ENCODE measurements at places on chromosomes 4 and X.

- no peak for DNase-seq
Observed at GRCh38 chr4:186605261-186605865, 50.0 kb upstream of the MTNR1A start.

DNA sequence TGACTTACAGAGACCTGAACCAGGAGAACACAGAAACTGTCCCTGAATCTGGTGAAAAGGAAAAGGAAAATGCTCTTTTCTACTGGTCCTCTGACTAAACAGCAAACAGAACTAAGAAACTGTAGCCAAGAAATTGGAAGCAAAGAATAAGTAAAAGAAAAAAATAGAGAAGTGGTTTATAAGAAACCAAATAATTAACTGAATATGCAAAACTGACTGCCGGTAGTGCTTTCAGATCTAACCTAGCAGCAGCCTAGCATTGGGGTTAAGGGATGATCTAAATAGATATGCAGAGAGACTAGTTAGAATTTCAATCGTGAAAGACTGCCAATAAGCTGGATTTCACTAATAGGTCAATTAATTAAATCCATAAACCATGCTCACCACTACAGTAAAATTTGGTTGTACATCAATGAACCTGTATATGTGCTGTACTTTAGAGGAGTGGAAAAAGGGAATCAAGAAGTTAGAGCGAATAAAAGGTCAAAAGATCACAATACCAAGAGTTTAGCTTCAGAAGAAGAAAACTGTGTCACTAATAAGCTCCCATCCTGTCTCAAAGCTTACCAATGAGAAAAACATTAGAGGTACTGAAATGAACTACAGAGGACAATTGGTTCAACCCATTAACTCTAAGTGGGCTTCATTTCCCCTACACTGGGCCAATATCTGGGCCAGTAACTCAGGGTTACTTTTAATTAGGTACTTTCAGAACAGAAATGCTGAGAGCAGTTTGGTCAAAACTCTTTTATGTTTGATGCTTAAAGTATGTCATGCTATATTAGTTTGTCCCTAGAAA lies 53.6 kb downstream of the KLHL13 start:
- DNase-seq, result no peak

DNA sequence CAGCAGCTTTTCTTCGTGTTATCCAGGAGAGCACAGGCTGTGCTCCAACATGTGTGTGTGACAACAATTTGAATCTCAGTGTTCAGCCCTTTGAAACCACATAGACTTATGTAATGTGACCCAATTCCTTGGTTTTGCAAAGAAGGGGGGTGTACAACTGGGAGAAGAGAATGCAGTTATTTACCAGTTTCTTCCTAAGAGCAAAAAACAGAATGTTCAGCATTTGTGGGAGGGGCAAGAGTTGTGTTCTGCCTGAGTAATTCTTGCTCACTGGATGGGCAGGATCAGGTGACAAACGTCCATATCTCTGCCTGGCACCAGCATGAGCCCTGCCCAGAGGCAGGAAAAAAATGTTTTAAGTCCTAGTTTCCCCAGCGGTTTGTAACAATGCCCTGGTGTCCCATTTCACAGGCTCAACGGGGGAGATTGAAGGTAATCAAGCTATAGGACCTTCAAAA lies 72.0 kb downstream of the PRPS1 start:
- no peak for DNase-seq

DNA sequence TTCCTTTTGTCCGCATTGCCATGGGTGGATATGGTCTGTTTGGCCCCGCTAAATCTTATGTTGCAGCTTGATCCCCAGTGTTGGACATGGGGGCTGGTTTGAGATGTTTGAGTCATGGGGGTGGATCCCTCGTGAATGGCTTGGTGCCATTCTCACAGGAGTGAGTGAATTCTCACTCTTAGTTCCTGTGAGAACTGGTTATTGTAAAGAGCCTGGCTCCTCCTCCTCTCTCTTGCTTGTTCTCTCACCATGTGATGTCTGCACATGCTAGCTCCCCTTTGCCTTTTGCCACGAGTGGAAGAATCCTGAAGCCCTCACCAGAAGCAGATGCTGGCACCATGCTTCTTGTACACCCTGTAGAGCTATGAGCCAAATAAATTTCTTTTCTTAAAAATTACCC lies 22.6 kb upstream of the STBD1 start:
- DNase-seq, result no peak

- peak; percentile 34 for DNase-seq
Observed at GRCh38 chr4:55396308-55397125, 760 bp downstream of the TMEM165 start.

- DNase-seq, result no peak
Observed at GRCh38 chr4:185716577-185717376, 95.2 kb downstream of the SORBS2 start.

GRCh38 chr4:78704981-78705683 lies 71.0 kb upstream of the BMP2K start:
- no peak for DNase-seq

DNA sequence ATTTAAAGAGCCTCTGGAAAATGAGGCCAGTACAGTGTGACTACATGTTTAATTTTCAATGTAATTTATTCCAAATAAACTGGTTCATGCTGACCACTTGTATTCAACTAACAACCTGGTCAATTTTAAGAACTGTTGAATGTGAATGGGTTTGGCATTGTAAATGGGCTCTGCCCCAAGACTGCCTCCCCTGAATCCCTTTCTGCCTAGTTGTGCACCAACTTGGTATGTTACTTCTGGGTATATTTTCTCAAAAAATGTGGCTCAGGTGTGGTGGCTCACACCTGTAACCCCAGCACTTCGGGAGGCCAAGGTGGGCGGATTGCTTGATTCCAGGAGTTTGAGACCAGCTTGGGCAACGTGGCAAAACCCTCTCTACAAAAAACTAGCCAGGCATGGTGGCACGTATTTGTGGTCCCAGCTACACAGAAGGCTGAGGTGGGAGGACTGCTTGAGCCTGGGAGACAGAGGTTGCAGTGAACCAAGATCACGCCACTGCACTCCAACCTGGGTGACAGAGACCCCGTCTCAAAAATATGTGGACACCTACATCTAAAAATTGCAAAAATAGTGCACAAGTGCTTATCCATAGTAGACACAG lies 7.2 kb downstream of the RPL9 start:
- DNase-seq, result no peak

- DNase-seq, result no peak
Observed at GRCh38 chrX:19096586-19096985, 25.7 kb downstream of the ADGRG2 start.

DNA sequence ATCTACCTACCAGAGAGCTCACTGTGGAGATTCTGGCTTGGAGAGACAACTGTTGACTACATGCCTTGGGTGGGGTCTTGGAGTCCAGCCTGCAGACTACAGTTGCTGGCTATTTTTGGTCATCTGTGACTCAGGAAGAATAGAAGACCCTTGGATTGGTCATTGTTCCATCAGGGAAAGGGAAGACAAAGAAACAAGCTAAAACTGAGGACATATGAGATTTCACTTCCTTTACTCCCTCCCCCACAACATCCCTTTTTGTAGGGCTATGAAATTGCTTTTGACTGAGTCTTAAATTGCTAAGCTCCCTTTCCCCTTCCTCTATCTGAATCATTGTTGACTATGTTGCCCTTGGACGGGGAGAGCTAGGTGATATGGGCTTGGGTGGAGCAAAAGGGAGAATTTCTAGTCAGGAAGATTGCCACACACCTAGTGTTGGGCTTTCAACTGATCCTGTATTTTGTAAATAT lies 11.7 kb downstream of the MSN start:
- DNase-seq, result no peak

DNA sequence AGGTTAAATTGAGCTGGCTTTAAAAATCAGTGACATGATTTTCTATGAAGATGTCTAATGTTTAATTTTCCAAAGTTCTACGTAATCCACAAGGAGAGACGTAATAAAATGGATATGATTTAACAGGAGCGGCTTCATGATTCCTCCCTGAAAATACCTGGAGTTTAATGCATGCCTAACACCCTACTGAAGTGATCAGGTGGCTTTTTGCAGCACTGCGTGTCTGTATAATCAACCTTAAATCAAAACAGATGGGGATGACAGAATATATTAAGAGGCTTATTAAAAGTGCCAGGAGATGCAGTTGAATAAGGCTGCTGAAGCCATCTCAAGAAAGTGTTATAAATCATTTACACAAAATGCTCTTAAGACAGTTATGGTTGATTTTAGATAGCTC lies 112.4 kb upstream of the TLR3 start:
- DNase-seq, result no peak

DNA sequence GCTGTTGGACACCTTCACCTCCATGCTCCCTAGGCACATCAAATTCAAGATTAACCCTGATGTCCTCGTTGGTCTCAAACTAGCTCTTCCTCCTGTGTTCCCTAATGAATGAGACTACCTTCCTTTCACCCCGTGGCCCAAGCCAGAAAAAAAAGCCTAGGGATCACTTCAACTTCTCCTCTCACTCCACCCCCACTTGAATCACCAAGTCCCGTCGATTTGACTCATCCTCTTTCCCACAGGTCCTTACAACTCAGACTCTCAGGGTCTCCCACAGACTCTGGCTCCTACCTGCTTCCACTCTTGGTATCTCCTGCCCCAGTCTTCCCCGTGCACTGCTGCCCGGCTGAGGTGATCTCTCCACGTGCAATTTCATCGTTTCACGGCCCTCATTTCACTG lies 8.5 kb downstream of the SLC25A43 start:
- DNase-seq, result no peak

DNA sequence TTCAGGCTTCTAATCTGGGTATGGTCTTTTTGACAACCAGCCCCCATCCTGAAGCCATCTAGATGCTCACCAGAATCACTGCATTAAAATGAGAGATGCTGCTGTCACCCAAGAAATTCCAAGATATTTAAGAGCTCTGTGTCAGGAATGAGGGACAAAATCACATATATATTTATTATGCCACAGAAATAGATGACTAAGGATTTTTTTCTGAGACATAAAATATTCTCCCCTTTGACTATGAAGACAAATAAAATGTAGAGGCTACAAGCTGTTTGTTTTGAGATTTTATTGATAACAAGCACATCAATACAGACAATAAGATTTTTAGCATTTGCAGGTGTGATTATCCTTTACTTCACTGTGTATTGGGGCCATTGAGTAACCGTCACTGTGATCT lies 77.4 kb downstream of the COMMD8 start:
- DNase-seq, result no peak

- DNase-seq, result no peak
Observed at GRCh38 chr4:144645631-144646522, at the start of gene HHIP. Gene HHIP (plus strand): TSS chr4:144646156. CDS start chr4:144646676, 520 bp downstream.

DNA sequence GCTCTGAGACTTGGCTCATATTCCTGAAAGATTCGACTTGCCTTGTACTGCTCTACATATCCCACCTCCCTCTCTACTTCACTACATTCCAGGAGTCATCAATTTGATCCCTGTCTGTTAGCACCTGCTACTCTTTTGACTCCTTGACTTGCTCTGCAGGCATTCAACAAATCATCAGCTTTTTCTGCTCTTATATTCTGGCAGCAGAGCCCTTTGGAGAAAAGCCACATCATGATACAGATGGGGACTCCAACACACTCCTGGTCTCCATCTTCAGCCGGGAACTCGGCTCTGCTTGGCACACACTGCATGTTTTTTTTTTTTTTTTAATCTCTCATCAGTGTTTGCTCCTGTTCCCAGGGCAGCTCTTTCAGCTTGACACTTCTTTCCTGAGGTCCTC lies 293.2 kb upstream of the LCORL start:
- no peak for DNase-seq

DNA sequence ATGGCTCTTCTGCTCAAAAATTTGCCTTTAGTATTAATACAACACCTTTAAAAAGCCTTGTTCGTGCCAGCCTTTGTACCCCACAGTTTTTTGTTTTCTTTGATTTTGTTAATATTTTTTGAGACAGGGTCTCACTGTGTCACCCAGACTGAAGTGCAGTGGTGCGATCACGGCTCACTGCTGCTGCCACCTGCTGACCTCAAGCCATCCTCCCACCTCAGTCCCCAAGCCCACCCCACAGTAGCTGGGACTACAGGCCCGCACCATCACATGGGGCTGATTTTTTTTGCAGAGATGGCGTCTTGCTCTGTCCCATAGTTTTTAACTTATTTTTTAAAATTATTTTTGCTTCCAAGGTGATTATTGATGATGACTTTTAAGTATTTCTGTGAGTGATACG lies 134.0 kb downstream of the HTR2C start:
- no peak for DNase-seq

GRCh38 chr4:161583549-161583948 lies 580.3 kb downstream of the FSTL5 start:
- DNase-seq, result no peak

GRCh38 chr4:133148690-133149363 lies at the start of gene PCDH10:
Gene PCDH10 (plus strand): TSS chr4:133149294. CDS start chr4:133150141, 847 bp downstream.
- no peak for DNase-seq

- no peak for DNase-seq
Observed at GRCh38 chr4:94412658-94413038, 39.1 kb upstream of the PDLIM5 start.

GRCh38 chrX:7891928-7892327 lies 35.3 kb downstream of the PNPLA4 start:
- DNase-seq, result no peak

GRCh38 chr4:74330295-74330750 lies 22.1 kb downstream of the EPGN start:
- no peak for DNase-seq

DNA sequence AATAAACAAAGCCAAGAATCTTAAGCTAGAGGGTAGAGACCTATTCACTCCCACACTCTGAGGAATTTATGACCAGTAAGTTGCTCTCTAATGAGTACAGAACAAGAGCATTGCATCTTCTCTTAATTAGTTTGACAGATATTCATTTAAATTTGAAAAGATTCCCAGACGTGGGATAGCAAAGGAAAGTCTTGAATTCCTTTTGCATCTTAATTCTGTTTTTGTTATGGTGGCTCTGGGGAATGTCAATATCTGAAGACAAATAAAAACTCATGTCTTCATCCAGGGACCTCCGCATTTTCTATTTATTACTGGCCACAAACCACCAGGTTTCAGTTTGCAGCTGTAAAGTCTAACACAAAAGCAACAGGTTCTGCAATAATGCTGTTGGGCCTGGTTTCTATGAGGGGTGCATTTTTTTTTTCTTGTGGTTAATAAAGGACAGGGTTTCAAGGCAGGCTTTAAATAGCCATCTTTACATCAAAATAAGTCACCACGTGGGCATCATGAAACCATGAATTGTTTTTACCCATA lies 172.3 kb downstream of the SHROOM3 start:
- no peak for DNase-seq

DNA sequence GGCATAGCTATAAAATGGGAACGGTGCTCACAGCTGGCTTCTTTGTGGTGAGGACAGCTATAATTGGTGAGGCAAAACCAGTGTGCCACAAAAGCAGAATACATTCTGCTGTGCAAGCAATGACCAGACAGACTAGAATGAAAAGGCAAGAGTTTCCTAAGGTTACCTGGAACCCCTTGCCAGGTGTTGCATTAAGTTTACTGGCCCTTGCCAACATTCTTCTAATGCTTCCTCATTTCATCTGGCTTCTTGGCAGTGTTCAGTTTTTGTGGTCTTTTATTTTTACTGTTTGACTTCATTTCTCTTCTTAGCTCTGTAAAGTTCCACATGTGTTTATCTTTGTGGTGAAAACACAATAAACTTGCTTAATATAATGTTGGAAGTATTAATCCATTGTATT lies 131.4 kb downstream of the PTTG2 start:
- no peak for DNase-seq
